Activated T-cell treated with anti-CD3 and anti-CD28 coated beads for 1 hour (primary cell): ENCODE measurements at places on chromosomes 5 and 9.

- no peak for DNase-seq
These were observed 66.4 kb upstream of the PPP2R2B start for GRCh38 chr5:146944764-146945616.

DNA sequence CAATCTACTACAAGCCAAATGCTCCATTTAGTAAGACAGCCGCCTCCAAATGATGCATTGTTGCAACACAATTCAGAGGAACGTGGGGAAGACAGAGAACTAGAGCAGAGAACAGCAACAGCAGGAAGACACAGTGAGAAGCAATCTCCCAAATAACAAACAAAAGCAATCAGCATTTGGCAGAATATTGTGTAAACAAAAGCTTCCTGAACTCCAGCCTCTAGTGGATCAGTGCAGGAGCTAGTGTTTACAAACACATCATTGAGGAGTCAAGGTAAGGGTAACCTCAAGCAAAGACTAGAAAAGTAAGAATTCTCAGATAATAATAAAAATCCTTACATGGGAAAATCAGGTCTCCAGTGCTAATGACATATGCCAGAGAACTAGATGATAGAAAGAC lies 20.6 kb downstream of the FST start:
- no peak for DNase-seq

GRCh38 chr9:73135394-73135793 lies 16.3 kb upstream of the ANXA1 start:
- no peak for DNase-seq

- DNase-seq, result no peak
These were observed 31.2 kb downstream of the KCNMB1 start for GRCh38 chr5:170357955-170358444.

DNA sequence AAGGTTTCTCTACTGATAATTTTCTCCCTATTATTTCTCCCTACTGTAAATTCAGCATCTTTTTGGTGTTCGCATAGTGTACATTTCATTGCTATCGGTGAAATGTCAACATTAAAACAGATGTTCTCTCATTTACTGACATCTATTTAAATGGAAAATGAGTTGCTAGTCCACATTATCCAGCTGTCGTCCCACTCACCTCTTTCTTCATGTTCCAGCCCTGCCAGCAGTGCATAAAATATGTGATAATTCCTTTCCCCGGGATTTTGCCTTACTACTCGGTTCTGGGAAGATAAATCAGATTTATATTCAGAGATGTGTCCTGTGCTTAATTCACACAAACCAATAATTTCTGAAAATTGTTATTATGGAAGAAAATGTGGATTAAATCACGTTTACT lies 155.8 kb downstream of the MYO10 start:
- no peak for DNase-seq

GRCh38 chr5:54756301-54756700 lies 229.1 kb downstream of the ESM1 start:
- no peak for DNase-seq

- DNase-seq, result no peak
These were observed 18.9 kb downstream of the BNIP1 start for GRCh38 chr5:173163219-173163618.
